ENCODE measurements at places on chromosomes 7 and 10.

DNA sequence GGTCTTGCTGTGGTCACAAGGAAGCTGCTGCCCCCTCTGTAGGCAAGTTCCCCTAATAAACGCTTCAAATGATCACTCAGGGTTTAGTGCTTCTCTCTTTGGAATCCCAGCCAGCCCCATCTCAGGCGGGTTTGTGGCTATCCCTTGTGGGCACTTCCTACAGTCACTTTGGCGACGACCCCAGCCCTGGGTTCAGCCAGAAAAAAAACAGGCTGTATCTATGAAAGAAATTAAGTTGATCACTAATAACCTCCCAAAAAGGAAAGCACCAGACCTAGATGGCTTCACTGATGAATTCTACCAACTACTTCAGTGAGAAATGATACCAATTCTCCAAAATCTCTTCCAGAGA is 208.2 kb downstream of the MAD1L1 start:
- DNase-seq, result no peak

GRCh38 chr10:103936022-103936421 is 18.0 kb upstream of the STN1 start:
- DNase-seq, result no peak

- DNase-seq, result no peak
These were observed 7.6 kb downstream of the WNT8B start for GRCh38 chr10:100470367-100470766.

DNA sequence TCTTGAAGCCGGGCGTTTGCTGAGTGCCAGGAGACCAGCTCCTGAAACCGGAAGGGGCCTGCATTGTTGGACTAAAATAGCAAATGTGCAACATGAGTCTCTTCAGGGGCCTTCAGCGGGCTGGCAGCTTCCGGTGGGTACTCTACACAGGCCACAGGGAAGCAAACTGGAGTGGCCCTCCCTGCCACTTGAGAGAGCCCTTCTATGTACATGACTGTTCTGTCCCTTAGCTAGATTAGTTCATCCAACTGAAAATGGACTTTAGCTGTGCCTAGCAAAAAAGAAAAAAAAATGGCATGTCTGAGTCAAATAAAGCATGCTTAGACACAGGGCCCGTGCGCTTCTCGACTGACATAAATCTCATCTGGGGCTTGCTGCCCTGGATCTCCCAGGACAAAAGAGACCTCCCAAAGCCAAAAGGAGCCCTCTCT is 115.3 kb upstream of the TCF7L2 start:
- no peak for DNase-seq

- no peak for DNase-seq
These were observed 25.9 kb downstream of the HSPB1 start for GRCh38 chr7:76328389-76328788.

DNA sequence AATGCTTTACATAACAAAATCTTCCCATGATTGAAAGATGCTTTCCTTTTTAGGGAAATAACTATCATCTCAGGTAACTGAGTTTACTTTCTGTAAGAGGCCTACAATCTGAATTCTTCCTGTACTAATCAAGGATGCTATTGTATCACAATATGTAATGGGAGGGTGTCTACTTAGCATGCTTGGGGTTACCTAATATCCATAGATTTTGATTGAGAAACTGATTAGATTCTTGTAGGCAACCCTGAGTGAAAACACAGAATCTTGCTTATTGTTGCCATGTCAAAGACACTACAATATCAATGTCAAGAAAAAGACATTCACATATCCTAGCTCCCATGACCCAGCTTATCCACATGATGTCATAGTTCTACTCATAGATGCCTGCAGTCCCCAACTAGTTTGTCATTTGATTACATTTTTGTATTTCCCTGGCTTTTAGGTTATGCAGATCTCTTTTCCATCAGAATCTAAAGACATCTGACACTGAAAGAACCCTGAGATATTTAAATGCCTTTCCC is 62.4 kb downstream of the PON1 start:
- no peak for DNase-seq

DNA sequence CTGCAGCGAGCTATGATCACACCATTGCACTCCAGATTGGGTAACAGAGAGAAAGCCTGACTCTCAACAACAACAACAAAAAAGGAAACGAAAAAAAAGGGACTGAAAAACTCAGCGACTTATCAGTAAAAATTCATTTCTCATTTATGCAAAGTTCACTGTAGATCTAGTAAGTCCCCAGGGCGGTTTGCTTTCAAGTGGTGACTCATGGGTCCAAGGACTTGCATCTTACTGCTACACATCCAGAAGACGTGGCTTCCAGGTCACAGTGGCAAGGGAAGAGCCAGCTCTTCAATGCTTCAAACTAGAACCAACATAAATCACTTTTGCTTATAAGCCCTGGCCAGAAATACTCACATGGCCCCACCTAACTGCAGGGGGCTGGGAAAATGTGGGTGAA is 178.3 kb upstream of the AUTS2 start:
- DNase-seq, result no peak

GRCh38 chr7:70676243-70676642 is 455.7 kb upstream of the GALNT17 start:
- no peak for DNase-seq

- DNase-seq, result no peak
These were observed 58.0 kb downstream of the PDSS1 start for GRCh38 chr10:26755443-26755903.

- DNase-seq, result no peak
These were observed 782 bp downstream of the POU6F2 start for GRCh38 chr7:38978491-38978890.

DNA sequence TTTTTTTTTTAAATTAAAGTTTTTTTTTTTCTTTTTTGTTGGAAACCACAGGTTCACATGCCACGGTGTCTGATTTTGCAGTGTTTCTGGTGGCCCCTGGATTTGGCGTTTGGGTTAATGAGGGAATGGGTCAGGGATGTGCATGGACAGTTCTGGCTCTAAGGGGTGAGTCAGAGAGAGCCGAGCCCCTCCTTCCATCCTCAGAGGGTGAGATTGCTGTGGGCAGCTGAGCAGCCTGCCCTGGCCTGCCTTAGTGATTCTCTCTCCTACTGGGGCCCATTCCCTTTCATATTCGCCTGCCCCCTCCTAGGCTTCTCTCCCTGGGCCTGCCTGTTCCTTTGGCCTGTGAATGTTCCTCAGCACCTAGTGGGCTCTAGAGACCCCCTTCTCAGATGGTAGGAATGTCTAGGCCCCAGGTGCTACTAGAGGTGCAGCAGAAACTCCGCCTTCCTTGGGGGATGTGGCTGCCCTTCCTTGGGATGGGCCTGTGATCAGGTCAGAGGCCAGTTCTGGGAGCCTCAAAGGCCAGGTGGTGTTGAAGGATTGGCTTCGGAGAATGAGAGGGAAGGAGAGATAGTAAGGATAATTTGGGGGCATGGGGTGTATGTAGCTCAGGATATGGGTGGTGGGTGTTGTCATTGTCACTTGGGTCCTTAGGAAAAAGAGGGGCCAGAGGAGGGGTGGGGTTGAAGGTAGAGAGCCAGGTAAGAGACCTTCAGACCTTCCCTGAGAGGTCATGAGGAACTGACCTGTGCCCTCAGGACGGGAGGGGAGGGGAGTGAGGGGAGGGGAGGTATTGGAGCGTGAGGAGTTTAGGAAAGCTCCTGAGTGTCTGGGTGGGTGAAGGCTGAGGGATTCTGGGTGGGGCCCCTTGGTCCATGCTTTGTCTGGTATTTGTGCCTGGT is 19.8 kb downstream of the TSPAN14 start:
- no peak for DNase-seq

DNA sequence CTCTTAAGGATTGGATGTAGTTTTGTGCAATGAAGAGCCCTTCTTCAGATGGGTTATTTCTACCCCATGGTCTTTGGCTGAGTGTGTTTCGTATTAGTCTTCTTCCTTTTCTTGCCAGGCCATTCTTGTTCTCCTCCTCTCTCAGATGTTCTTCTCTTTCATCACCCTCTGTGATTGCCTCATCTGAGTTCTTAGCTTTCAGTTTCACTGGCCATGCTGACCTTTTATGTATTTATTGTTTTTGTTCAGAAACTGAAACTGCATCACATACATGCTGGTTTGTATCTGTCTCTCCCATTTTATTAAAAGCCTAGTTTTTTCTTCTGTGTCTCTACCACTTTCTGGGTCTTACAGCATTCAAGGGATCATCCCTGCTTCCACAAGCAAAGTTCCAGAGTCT is 21.7 kb upstream of the PCGF5 start:
- DNase-seq, result no peak

DNA sequence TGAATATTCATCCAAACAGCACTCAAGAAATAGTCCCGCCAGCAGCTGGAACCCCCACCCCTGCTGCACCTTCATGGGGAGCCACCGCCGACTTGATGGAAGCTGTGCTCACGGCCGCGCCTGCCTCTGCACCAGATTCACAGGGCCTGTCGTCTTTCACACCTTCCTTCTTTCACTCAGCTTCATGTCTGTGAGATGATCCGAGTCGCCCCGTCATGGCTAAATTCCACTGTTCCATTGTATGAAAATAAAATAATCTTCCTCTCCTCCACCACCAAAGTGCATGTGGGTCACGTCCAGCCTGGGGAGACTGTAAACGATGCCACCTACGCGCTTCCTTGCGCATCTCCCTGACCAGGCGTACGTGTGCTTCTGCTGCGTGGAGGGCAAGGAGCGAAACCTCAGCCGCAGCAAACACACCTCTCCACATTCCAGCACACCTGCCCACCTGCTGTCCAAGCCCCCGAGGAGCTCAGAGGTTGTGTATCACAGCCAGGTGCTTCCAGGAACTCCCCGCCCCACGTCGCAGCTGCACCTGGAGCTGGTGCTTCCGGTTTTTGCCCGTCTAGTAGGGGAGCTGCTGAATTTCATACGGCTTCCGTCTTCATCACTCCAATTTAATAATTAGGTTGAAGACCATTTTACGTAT is 137.0 kb downstream of the PTPRN2 start:
- no peak for DNase-seq

- no peak for DNase-seq
These were observed 1584.4 kb upstream of the LRRTM3 start for GRCh38 chr10:65341323-65341925.

- no peak for DNase-seq
These were observed 18.2 kb downstream of the FAM25A start for GRCh38 chr10:87038286-87038717.

DNA sequence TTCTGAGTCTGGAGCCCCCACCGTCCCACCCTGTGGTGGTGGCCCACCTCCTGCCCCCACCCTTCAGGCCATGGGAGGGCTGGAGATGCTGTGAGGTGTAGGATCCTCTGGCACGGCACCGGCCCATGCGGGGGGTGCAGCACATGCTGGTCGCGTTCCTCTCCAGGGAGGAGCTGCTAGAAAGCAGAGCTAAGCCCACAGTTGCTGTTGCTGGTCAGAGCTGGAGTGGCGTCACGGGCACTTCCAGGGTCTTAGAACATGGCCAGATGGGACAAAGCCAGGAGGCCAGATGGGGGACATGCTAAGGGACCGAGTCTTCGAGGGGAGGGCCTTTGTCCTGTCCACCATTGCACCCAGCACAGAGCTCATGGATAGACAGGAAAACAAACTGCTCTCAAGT is 21.6 kb downstream of the AGAP3 start:
- DNase-seq, result no peak

DNA sequence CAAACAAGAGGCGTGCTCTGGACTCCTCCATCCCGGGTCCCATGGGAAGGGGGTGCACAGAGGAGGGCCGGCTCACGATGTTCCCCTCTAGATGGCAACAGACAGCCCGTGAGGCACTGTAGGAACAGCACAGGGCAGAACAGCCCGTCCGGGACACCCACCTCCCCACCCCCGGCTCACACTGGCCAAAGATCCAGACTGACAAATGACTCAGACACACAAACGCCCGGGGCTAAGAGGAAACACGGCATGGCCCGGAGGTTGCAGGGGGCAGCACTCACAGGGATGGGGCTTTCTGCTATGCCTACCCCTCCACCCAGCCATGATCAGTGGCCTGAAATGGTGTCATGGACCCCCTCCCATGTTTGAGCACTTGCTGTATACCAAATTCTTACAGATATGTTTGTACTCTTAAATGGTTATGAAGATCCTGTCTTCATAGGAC is 4.9 kb upstream of the ELN start:
- no peak for DNase-seq

GRCh38 chr7:104569751-104570150 is 241.3 kb downstream of the LHFPL3 start:
- DNase-seq, result no peak
